ENCODE measurements at places on chromosomes 6 and 20.
A peak's percentile ranks its signal among the peaks of the same experiment; 100 is the strongest.

DNA sequence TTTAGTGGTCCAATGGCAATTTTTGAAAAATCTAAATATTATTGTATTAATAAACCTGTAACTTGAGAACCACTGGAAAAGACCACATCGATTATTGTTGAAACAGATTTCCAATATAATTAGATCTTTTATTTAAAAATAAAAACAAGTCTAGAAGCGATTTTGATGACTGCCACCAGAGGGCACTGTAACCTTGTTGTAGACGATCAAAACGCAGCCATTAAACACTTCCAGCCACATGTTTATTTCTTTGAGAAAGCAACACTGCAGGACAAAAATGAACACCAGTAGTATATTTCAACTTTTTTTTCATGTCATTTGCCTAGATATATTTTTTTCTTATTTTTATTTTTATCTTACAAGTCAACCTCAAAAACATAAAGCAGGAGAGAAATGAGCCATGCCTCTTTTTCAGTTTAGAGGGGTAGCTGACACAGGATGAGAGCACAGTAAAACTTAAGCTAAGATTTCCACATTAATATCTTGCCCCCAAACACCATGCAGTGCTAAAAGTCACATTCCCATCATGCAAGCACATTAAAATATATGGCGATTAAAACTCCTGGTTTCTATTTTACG is 115.4 kb downstream of the OPRM1 start:
- peaks cover 40% of the 10 kb centered on the region for H3K4me1 ChIP-seq
- peak; percentile 71 for DNase-seq
- H3K4me3 ChIP-seq, result no peak overlapping the region

DNA sequence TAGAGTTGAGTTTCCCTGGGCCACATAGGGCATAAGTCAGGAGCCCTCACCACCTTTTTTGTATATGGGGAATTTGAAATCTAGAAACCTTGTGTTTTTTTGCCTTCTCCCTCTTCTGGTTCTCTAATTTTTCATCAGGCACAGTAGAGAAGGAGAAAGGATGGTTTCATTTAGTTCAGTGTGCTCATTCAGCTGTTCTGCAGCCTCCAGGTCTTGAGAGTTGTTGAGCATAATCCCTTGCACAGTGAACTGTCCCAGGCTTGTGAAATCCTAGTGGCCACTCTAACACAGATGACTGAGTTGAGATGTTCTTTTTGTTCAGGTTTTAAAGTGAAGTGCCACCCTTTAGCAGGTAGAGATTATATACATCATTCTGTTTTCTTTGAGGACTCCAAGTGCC is 183.5 kb downstream of the CDKAL1 start:
- H3K4me1 ChIP-seq, result no peaks in the 10 kb centered on the region
- H3K36me3 ChIP-seq, result no peaks in the 10 kb centered on the region
- no peaks in the 10 kb centered on the region for H3K27me3 ChIP-seq
- no peak overlapping the region for H3K4me3 ChIP-seq
- no peak overlapping the region for H3K27ac ChIP-seq

DNA sequence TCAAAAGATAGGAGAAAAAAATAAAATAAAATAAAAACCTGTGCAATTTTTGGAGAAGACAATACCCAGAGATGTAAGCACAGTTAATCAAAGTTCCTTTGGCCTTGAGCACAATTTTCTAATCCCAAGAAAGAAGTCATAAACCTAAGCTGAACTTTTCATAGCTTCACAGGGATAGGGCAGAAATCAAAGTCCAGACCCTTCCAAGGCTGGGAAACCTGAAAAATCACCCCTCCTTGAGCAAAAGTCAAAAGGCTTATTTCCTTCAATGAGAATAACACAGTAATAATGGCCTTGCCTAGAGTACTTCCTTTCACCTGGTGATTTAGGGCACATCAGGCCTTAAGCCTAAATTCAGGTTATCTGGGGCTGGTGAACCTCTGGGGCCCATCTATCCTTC is 415.0 kb upstream of the BTBD3 start:
- no peak overlapping the region for H3K27ac ChIP-seq
- H3K36me3 ChIP-seq, result no peaks in the 10 kb centered on the region
- H3K4me3 ChIP-seq, result no peak overlapping the region
- no peak for DNase-seq
- no peaks in the 10 kb centered on the region for H3K4me1 ChIP-seq

DNA sequence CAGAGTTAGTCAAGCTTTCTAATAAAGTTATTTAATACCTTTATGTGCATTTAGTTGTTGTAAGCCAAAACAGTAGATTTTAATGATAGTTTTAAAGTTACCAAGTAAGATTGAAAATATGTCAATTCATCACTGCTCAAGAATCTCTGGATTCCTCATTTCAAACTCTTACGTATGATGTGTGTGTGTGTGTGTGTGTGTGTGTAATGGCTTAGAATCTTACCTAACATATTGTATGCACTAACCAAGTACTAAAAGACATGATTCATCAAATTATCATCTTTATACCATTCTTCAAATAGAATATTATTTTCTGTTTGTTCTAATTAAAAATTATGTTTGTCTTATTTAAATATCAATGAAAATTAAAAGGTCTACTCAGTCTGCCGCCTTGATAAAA is 41.5 kb upstream of the ZNF337 start:
- no peak overlapping the region for H3K4me3 ChIP-seq
- no peaks in the 10 kb centered on the region for H3K36me3 ChIP-seq

DNA sequence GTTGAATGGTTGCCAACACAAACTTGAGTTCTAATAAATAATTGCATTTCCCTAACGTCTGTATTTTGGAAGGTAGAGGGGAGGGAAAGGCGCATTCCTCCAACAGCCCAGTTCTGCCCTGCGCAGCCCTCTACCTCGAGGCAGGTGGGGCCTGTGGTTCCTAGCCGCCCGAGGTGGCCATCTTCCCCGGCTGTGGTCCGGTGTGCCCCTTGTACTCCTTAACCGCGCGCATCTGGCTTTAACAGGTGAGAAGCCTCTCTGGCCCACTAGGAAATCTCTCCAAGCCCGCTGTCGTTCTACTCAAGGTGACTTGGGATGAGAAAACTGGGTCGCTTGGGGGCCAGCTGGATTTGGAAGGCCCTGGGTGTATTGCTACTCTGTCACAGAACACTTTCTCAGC is 1.7 kb downstream of the KHDC3L start:
- no peak overlapping the region for H3K4me3 ChIP-seq
- no peaks in the 10 kb centered on the region for H3K27me3 ChIP-seq
- no peak overlapping the region for H3K27ac ChIP-seq
